ENCODE measurements at places on chromosomes 5 and 9.

GRCh38 chr5:102767862-102768261, 12.8 kb downstream of the PAM start:
- DNase-seq: no peak

DNA sequence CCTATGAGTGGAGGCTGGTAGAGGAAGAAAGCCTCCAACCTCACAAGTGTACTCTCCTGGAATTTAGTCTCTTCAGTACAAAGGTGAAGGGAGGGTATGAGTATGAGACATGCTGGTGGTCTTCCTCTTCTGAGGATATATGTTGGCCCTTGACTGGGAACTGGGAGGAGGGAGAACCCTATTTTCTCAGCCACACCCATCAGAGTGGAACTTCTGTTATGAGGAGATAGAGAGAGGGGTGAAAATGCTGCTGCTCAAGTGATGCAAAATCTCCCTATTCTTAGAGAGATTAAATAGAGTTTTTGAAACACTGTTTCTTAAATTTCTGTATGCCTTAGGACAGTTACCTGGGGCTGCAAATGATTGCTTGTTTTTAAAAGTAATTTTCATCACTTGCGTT, 203.4 kb upstream of the PRR16 start:
- no peak for DNase-seq

- DNase-seq: no peak
Measured at GRCh38 chr9:15401266-15401665, 21.4 kb upstream of the SNAPC3 start.

DNA sequence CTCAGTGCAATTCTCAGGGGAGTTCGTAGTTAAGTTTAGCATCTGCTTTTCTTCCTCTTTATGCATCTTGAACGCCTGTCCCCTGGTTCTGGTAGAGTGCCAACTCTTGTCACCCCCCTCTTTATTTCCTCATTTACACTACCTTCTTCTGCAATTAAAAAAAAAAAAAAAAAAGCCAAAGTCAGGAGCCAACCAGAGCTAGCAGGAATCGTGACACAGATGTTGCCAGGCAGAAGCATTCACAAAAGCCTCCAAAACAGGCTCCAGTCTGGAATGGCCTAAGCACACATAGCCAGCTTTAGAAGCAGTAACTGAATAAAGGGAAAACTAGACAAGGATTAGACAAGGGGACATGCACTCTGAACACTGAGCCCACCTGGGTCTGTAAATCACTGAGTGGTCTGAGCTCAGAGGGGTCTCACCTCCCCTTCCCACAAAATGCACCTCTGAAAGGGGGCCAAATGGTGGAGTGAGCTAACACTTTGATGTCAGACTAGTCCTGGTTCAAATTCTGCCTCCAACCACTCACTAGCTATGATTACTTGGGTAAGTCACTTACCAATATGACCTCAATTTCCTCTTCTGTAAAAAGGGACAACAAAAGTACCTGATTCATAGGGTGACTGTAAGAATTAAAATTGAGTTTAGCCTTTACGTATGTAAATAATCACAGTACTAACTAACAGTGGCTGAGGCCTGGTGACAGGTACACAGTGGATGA, 2.0 kb downstream of the CD74 start:
- DNase-seq: peak; percentile 62

DNA sequence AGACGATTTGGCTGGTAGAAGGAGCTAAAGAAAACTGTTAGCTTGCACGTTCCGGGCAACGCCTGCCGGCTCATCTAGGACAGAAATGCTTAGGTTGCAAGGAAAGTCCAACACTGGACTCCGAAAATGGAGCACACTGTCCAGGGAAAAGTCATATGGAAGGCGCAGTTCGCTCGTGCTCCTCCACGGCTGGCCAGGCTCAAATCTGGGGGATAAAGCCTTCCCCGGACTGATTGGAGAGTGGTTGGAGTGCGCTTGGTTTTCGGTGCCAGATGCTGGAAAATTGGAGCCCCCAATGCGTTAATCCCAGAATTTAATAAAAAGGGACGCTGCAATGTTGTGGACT, 955 bp downstream of the CDH6 start:
- no peak for DNase-seq
